ENCODE measurements at places on chromosomes 7 and 10.

DNA sequence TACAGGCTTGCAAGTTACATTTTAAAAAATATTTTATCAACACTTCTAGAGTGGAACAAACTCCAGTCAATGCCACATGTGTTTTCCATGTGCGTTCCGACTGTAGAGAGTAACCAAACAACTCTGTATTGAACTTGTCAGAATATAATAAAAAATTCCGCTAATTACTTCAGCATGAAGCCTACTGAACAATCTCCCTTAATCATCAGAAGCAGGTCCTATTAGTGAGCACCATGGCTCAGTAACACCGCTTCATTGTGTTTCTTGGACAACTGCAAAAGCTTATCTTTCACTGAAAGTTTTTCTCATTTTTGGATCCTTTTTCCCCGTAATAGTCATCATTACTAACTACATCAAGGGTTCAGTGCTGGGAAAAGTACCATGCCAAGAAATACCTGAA is 117.0 kb downstream of the MKX start:
- no peak for DNase-seq

DNA sequence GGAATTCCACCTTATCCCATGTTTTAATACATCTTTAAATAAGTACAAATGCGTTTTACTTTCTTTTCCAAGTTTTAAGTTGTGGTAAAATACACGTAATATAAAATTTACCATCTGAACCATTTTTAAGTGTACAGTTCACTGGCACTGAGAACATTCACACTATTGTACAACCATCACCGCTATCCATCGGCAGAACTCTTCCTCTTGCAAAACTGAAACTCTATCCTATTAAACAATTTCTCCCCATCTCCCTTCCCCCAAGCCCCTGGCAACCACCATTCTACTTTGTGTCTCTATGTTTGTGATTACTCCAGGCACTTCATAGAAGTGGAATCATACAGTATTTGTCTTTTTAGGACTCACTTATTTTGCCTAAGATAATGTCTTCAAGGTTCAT is 33.8 kb downstream of the HIP1 start:
- no peak for DNase-seq

DNA sequence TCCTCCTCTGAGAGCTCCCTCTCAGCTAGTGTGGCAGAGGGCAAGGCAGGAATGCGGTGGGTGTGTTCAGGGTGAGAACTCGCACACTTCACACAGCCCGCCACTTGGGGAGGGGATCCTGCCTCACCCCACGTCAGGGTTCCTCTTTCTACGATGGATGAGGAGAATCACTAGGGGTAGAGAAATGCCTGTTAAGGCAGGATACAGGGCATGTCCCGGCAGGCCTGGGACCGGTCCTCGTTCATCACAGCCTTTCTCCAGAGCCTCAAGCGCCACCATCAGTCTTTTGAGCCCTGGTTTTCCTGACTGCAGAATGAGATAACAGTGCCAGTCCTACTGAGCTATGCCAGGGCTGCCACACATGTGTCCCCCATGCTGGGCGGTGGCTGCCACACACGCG is 546.7 kb upstream of the ADARB2 start:
- no peak for DNase-seq

DNA sequence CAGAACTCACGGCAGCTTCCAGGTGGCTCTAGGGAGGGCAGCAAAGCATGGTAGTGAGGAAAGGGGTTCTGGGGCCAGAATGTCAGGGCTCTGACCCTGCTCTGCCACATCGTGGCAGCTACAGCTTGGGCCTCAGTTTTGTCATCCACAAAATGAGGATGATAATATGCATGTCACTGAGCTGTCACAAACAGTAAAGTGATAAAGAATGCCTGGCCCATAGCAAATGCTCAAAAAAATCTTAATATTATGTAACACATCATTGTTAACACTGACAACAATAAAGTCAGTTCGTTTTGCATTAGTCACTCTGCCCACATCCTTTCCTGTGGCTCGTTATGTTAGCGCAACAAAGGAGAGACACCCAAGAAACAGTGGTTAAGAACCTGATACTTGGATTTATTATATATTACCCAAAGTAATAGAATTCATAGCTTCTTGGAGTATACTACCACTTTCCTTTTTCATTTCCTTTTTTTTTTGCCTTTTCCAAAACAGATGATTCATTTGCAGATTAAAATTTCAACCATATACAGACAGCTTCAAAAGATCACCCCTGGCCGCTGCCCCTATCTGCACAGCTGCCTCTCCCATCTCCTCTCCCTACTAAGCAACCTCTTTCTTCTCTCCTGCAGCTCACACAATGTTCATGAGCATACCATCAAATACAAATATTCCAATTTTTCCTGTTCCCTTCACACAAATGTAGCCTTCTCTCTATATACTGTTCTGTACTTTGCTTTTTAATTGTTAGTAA is 45.5 kb upstream of the DDC start:
- no peak for DNase-seq

- DNase-seq, result no peak
Measured at GRCh38 chr7:24498439-24498838, 74.8 kb upstream of the PALS2 start.

DNA sequence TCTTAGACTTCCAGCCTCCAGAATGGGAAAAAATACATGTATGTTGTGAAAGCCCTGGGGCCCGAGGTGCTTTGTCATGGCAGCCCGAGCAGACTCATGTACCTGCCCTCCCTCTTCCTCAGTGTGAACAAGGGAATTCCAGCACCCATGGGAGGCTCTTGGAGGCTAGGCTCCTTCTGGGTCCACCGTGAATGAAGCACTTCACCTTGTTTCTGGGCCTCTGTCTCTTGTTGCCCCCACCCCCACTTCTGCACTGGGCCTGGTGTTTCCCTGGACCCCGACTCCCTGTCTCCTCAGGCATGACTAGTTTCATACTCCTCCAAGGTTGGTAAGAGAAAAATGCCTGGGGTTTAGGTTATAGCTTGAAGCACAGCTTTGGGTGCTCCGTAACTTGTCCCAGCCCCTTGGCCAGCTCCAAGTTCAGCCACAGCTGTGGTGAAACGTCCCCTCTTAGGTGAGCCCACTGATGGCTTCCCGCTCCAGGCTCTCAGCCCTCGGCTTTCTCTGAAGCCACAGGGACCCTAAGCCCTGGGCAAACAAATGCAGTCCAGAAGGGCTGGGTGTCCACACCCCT is 30.2 kb upstream of the ARHGAP22 start:
- DNase-seq, result no peak

- DNase-seq, result no peak
Measured at GRCh38 chr10:15436696-15437095, 65.6 kb upstream of the FAM171A1 start.

- DNase-seq, result no peak
Measured at GRCh38 chr10:131027256-131027655, 284.3 kb downstream of the TCERG1L start.

GRCh38 chr10:24952143-24952706 is at the start of gene PRTFDC1:
PRTFDC1 (minus strand) TSS chr10:24952606; CDS start chr10:24952575, 31 bp downstream.
- DNase-seq, result no peak

DNA sequence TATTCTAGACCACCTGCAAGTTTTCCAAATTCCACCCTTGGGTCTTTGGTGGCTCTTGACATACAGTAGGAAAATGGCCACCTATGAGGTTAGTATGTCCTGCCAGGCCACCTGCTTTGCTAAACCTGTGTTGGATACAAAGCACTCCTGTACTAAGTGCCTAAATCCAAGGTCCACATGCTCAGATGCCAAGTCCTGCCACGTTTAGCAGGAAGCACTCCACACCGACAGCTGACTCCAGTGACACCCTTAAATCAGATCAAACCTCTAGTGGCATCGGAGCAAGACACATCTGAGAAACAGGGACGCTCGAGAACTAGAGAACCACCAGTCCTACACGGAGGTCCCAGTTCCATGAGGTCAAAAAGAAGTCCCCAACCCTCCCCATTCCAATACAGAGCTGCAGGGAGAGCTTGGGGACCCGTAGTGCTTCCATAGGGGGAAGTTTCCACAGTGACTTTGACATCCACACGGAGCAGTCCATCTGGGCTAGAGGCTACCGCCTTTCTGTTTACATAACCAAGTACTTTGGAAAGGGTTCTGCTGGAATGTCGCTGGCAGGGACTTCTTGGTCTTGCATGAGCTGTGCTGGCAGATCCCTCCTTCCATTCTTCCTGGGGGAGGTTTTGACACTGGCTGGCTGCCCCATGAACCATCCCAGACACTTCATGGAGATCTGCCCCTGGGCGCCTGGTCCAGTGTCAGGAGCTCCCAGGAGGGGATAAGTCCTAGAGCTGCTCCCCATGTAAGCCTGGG is 290.6 kb downstream of the PRPF18 start:
- DNase-seq, result no peak

- no peak for DNase-seq
Measured at GRCh38 chr7:105268511-105269392, 120.0 kb downstream of the SRPK2 start.

DNA sequence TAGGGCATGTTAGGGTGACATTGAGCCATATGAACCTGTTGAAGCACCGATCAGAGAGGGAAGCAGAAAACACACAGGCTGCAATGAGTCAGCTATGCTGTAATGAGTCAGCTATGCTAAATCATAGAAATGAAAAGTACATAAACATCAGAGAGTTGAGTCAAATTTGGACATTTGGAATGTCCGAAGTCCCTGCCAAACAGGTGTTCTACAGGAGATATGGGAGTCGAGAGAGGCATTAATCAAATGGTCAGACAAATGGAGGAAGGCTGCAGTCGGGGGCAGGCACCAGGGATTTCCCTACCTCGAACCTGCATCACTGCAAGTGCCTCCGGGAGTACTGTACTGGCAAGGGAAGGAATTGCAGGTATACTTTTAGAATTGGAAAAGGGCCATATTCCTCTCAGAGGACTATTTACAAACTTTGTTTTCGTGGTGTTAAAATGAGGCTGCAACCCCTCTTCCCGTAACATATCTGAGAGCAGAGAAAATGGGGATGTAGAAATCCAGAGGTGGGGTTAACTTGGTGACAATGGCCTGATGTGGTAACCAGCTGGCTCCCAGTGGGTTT is 8.8 kb upstream of the ZC3HAV1 start:
- no peak for DNase-seq

- DNase-seq, result no peak
Measured at GRCh38 chr10:67923551-67923950, 39.1 kb downstream of the SIRT1 start.

DNA sequence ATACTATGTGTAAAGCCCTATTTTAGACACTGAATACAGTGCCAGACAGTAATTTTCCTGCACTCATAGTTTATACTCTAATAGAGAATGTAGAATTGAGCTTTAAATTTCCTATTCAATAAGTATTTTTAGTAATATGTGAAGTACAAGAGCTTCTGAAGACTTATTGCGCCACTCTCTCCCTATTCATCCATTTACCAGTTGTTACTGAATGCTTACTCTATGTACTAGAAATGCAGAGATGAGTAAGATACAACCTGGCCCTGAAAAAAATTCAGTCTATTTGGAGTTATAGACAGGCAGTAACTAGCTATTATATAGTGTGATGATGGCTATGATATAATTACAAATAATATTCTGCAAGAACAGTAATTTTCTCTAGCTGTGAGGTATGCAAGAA is 98.8 kb downstream of the ADK start:
- no peak for DNase-seq

DNA sequence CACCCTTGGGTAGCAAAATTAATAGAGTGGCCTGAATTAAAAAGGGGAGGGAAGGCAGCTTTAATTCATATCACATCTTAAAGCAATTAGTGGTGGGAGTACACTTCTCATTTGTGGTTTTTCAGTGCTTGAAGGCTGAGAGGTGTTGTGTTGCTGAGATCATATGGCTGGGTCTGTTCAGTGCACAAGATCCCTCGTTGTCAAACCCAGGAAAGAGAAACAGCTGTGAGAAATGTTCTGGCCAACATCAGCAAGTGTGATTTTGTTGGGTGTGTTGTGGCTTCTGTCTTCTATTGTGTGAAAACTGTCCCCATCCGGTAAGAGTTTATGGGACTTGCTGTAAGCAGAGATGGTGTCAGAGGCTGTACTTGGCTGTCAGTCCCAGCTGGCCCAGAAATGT is 197.9 kb upstream of the BMPER start:
- no peak for DNase-seq

- no peak for DNase-seq
Measured at GRCh38 chr7:140223515-140224221, 46.9 kb upstream of the KDM7A start.

DNA sequence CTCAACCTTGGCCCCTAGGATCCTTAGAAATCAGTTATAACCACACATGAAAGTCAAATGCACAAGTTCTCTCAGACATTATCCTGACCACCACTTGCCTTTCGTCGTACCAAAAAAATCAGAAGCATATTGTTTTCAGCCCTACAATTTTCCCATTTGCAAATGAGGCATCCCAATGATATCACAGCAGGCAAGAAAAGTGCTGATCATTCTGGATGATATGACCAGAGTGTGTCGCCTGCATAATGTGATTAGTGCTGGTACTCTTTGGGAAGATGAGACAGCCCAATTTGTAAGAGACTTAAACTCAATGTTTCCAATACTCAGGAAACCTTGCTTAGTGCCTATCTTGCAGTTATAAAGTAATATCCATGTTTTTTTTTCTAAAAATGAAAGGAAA is 168.0 kb downstream of the SORCS1 start:
- no peak for DNase-seq

- no peak for DNase-seq
Measured at GRCh38 chr7:4549681-4550080, 132.4 kb upstream of the FOXK1 start.

GRCh38 chr7:4689151-4689550 is 7.1 kb downstream of the FOXK1 start:
- no peak for DNase-seq

All from GOT3 (cell line).